ENCODE measurements at places on chromosomes 5 and 9.

DNA sequence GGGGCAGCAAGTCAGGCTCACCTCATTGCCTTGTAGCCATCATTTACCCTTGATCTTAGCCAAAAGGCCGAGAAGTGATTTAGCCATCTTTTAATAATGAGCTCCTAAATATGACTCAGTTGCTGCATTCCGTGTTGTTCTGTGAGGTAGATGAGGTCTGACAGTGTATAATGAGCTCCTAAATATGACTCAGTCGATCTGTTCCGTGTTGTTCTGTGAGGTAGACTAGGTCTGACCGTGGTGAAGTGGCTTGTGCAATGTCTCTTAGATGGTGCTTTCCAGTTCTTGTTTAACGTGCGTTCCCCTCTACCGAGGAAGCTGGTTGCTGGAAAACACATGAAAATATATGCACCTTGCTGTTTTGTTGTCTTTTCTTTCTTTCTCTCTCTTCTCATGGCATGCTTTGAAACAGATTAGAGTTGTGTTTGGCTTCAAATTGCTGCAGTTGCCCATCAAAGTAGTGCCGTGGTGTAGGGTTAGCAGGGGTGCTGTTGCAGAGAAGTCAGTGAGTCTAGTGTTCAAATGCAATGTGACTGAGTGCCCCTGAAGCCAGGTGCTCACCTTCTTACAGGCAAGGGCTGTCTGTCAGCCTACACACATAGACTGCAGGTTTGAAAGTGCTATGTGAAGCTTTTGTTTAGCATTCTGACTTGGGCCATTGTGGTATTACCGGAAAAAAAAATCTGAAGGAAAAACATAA is 118.6 kb downstream of the KDM4C start:
- no peak for DNase-seq

- no peak for DNase-seq
Measured at GRCh38 chr9:21056931-21057330, 20.8 kb downstream of the IFNB1 start.

GRCh38 chr5:133225671-133226152 is 173.9 kb downstream of the HSPA4 start:
- DNase-seq: no peak

DNA sequence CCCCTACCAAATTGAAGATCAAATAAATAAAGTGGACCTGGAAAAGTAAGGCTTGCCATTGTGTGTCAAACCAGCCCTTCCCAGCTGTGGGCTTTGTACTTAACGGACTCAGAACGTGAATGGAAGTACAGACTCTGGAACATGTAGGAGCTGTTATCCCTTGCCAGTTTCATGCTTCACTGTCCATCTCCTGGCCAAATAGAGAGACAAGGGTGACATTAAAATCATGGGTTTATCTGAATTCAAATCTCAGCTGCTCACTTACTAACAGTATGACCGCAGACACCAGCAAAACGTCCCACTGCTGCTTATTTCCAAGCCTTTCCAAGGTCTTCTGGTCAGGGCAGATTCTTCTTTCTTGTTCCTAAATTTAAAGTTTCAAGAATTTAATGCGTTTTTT is 52.2 kb downstream of the EXOSC2 start:
- DNase-seq: no peak

GRCh38 chr5:41641621-41642020 is 131.2 kb upstream of the PLCXD3 start:
- DNase-seq: no peak

DNA sequence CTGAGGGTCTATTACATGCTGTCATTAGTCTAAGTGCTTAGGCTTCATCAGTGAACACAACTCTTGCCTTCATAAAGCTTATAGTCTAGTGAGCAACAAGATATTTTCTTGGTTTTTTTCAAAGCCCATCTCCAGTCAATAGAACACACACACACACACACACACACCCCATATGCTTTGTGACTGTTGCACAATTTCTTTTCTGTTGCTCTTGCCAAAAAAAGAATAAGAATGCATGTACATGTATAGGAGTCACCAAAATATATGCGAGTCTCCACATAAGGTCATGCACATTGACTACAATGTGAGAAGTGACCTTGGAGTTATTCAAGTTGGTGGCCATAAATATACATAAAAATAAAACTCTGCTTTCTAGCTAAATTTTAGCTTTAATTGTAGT is 351.5 kb upstream of the TLE4 start:
- DNase-seq: no peak

GRCh38 chr9:15253197-15253596 is 53.8 kb downstream of the TTC39B start:
- DNase-seq: no peak

- DNase-seq: no peak
Measured at GRCh38 chr5:64147849-64148441, 17.7 kb upstream of the RNF180 start.

DNA sequence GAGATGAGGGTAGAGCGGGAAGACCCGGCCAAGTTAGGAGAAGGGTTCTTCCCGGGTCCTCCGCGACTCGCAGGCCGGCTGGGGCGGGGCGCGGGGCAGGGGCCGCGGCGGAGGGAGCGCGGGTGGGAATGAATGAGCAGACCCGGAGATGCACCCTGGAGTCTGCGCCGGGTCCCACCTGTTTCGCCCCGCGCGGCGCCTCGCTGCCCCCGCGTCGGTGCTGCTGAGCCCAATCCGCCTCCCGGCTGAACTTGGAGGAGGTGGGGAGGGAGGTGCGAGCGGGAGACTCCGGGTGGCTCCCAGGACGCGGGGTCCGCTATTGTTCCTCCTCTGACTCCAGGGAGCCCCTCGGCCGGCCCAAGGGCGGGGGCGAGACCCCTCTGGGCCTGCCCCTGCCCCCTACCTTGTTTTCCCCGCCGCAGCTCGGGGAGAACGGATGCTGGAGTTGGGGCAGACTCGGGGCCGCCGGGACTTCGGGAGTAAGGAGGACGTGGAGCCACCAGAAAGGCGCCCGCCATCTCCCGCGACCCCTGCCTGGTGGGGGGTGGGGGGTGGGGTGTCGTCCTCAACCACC is 659 bp downstream of the RAI14 start:
- no peak for DNase-seq

- DNase-seq: no peak
Measured at GRCh38 chr5:149796030-149796429, 65.9 kb downstream of the PPARGC1B start.

DNA sequence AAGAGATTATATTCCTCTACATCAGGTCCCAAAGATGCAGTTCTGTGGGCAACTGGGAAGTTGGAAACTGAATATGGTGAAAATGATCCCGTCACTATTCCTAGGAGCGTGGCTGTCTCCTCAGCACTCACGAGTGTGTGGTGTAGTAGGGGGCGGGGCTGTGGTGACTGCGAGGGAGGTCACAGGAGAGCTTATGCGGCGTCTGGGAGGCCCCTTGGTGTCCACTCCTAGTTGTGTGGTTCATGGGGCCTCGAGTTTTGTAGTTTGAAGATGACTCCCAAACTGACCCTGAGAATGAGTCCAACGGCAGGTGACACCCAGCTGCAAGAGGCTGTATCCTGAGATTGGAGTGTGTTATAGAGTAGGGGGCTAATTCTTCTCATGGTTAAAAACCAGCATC is 68.2 kb downstream of the MVB12B start:
- no peak for DNase-seq

DNA sequence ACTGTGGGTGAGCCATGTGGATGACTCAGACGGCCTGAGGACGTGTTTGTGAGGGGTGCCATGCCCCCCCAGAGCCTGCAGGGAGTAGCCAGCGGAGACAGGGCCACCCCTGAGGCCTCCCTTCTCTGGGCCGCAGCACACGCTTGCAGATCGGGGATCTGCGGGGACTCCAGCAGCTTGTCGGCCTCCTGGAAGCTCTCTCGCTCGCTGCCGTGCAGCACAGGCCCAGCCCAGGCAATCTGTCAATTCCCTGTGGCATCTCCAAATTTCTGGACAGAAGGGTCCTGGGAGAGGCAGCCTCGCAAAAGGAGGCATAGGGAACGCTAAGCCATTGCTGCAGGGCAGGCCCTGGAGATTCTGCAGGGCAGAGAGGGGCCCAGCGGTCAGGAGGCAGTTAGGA is 21.2 kb downstream of the FLT4 start:
- no peak for DNase-seq

DNA sequence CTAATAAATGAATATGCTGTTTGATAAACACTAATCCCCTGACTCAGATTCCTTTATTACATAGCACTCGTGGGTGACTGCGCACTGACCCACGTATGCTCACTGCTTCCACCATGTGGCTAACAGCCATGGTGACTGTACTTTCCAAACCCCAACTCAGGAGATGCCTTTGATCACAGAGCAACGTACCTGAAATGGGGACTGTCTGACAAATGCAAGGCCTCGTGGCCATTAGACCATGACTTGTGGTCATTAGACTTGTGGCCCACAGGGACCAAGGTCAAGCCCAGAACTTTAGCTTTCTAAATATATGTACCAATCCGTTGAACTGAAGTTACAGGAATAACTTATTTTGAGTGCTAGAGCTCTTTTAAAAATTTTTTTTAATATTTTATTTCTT is 46.6 kb downstream of the CYFIP2 start:
- DNase-seq: peak; percentile 37

GRCh38 chr9:6827439-6828145 is 69.8 kb downstream of the KDM4C start:
- no peak for DNase-seq

DNA sequence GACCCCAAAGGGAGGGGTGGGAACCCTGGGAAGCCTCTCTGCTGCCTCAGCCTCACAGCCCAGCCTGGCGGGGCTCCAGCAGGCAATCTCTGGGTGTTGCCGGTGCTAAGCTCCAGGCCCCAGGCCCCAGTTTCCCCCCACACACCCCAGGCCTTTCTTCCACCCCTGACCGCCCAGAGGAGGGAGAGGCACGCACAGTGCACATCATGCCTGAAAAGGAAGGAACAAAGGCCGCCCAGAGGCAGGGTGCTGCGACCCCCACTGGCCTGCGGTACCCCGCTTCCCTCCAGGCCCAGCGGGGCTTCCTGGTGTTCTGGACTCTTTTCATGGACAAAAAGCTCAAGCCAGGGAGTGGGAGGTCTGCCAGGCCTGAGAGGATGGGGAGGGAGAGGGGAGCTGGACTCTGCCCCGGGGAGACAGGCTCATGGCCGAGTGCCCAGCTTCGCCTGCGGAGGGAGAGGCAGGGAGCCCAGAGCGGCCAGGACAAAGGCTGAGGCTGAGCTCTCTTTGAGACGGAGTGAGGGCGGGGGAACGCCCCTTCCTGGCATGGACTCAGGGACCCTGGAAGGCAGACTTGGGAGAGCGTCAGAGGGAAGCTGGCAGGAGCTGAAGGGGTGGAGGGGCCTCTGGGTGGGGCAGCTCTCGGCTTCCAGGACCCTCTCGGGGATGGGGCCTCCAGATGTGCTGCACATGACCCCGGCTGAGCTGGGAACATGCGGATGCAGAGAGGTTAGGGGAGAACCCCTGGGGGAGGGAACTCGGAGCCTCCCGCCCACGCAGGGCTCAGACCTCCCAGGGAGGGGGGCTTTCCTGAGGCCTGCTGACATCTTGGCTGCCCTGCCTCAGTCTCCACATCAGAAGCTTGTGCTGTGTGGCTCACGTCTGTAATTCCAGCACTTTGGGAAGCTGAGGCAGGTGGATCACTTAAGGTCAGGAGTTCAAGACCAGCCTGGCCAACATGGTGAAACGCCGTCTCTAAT is 1.8 kb upstream of the ENTPD2 start:
- DNase-seq: no peak

- no peak for DNase-seq
Measured at GRCh38 chr5:89281211-89281610, 398.2 kb upstream of the MEF2C start.

- DNase-seq: no peak
Measured at GRCh38 chr5:40630126-40630525, 49.6 kb upstream of the PTGER4 start.

GRCh38 chr9:134545543-134546245 is 95.9 kb upstream of the COL5A1 start:
- DNase-seq: no peak

DNA sequence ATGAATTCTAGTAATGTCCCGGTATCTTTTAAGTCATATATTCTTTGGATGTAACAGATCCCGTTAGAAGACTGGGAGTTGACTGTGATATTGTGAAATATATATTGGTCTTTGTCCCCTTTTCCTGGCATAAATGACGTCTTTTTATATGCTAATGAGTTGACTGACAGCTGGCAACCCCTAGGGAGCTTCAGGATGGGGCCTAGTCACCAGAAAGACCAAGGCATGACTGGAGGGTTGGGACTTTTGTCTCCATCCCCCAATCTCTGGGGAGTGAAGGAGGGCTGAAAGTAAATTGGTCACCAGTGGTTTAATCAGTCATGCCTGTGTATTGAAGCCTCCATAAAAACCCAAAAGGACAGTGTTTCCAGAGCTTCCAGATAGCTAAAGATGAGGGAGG is 241.6 kb downstream of the PJA2 start:
- DNase-seq: no peak

DNA sequence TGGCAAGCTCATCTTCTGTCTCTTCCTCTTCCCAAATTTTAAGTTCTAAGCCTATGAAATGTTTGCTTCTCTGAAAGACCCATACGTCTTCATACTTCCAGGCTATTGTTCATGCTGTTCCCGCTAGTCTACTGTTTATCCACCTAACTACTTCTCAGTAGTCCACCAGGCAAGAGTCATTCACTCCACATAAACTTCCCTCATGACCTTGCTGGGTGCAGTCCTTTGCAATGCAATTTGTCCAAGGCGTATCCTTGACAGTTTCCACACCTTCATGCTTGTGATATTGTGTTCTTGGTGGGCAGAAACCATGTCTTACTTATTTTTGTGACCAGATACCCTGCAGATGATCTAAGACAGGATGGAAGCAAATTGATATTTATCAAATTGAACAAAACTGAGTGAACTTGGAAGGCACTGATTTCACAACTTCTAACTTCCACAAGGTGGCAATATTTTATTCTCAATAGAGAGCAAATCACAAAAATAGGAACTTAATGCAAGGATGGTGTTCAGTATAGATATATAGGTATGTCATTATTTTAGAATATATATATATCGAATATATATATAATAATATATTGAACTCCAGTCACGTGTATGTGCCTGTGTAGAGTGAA is 30.3 kb downstream of the TYRP1 start:
- no peak for DNase-seq

- DNase-seq: no peak
Measured at GRCh38 chr5:152688561-152689249, 283.6 kb upstream of the NMUR2 start.

- DNase-seq: no peak
Measured at GRCh38 chr5:31413030-31413812, 118.7 kb downstream of the DROSHA start.

DNA sequence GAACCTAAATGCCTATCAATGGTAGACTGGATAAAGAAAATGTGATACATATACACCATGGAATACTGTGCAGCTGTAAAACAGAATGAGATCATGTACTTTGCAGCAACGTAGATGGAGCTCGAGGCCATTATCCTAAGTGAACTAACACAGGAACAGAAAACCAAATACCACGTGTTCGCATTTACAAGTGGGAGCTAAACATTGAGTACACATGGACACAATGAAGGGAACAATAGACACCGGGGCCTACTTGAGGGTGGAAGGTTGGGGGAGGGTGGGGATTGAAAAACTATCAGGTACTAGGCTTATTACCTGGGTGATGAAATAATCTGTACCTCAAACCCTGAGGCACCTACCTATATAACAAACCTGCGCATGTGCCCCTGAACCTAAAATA is 22.4 kb upstream of the DEPDC1B start:
- no peak for DNase-seq

- DNase-seq: no peak
Measured at GRCh38 chr5:3913279-3913678, 317.6 kb downstream of the IRX1 start.

- no peak for DNase-seq
Measured at GRCh38 chr9:136750526-136750925, 2.2 kb upstream of the LCN6 start.
